ENCODE measurements at places on chromosomes 13 and 19.

DNA sequence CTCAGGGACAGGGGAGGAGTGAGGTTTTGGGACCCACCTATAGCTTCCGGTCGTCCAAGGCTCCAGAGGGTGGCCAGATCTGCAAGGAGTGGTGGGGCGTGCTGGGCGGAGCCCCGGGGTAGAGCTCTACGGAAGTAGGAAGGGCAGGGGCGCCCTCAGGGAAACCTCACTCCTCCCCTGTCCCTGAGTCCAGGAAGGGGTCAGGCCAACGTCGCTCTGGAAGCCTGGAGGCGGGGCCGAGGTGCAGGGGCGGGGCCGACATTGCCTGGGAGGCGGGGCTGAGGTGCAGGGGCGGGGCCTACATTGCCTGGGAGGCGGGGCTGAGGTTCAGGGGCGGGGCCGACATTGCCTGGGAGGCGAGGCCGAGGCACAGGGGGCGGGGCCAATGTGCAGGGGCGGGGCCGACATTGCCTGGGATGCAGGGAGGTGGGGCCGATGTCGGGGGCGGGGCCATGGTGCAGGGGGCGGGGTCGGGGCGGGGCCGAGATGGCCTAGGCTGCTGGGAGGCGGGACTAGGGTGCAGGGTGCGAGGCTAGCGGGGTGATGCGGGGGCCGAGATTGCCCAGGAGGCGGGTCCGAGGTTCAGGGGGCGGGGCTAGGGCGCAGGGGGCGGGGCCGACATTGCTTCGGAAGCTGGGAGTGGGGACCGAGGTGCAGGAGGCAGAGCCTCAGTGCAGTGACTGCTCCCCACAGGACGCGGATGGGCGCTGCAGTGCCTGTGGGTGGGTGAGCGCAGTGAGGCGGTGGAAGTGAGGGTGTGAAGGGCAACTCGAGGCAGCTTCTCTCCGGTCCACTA, 4.9 kb upstream of the PALM start:
- DNase-seq, result no peak

DNA sequence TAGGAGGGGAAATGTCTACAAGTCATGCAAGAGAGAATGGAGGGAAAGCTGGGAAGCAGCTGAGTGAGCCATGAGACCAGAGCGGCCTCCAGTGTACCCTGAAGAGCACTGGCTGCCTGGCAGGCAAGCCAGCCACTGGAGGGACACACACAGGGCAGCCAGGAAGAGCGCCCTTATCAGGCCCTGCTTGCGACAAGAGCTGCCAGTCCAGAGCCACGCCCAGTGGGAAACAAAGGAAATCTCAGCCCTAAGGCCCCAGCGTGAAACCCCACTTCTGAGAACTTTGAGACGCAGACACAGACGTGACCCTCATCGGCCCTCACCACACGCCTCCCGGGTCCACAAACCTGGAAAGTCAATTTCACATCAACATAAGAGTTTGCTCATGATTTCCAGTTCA, 105.0 kb downstream of the STK24 start:
- no peak for DNase-seq

DNA sequence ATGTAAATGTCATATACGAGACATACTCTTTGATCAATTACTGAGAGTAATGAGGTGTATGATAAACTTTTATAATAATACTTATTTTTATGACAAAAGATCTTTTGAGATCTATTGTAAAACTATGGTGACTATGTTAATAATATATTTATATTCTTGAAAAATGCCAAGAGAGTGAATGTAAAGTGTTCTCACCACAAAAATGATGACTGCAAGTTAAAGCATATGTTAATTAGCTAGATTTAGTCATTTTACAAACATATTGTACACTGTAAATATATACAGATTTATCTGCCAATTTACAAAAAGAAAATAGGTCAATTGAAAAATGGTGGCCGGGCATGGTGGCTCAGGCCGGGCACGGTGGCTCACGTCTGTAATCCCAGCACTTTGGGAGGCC, 81.0 kb downstream of the GPC6 start:
- no peak for DNase-seq

GRCh38 chr13:39981056-39981455, 325.6 kb downstream of the COG6 start:
- DNase-seq, result no peak

- DNase-seq, result no peak
Observed at GRCh38 chr13:107968470-107968869, 246.9 kb downstream of the LIG4 start.

All from RWPE2 (cell line).